ENCODE measurements at places on chromosomes 3 and 15.

- DNase-seq: peak; percentile 57
Observed at GRCh38 chr3:51671734-51672475, 853 bp downstream of the TEX264 start.

DNA sequence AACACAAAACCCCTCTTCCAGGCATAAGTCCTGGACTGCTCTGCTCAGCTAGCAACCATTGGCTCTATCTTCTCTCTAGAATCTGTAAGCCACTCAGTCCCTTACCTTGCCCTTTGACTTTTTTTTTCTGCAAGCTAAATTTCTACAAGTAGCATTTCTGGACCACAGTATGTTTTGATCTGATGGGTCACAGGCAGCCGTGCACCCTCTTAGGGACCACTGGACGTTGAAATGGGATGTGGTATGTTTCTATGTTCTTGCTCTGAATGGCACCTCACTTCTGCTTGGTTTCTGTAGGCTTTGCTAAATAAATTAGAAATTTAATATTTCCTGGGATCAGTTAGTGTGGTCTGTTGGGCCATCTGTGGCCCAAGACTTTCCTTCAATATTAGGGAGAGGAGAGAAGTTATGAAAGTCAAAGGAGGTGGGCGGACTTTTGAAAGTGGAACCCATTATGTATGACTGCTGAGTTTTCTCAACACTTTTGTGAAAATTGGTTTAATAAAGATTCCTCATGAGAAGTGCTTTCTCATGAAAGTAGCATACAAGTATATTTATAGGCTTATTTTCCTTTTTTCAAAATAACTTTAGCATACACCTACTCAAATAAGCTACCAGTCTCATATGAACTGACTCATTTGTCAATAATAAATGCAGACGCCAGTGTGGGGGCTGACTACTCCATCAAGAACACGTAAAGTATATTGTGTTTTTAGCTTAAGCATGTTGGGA, 18.4 kb upstream of the TIPARP start:
- no peak for DNase-seq

DNA sequence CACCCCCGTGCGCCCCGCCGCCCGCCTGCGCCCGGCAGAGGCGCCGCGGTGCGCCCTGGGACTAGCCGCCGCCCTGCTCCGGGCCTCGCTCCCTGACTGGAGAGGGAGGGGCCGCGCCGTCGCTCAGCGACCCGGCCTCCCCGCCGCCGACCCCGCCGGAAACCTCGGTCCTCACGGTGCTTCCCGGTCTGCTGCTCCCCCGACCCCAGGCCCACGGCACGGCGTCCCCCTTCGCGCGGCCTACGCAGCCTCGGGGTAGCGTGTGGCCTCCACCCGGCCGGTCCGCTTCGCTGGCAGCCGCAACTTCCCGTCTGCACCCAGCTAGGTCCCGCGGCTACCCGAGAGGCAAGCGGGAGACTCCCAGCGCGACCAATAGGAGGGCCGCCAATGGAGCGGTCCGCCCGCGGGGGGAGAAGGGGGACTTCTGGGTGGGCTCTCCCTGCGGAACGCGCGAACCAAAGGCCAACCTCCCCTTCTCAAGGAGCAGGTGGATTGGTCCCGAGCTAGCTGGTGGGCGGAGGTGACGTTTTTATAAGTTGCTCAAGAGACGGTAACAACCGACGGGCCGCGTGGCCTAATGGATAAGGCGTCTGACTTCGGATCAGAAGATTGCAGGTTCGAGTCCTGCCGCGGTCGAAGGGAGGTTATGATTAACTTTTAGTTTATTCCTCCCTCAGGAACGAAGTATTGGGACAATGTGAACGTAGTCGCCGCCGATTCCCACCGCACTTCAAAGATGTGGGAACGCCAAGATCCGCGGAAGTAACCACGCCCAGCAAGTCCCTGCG, at the start of gene POLG:
TSS of gene POLG (minus strand) at position 315 of the 788 bp plus-strand sequence. CDS start 1,070 bp downstream, outside the sequence.
- DNase-seq: peak; percentile 97

GRCh38 chr3:154247806-154248415, 76.4 kb downstream of the DHX36 start:
- no peak for DNase-seq

DNA sequence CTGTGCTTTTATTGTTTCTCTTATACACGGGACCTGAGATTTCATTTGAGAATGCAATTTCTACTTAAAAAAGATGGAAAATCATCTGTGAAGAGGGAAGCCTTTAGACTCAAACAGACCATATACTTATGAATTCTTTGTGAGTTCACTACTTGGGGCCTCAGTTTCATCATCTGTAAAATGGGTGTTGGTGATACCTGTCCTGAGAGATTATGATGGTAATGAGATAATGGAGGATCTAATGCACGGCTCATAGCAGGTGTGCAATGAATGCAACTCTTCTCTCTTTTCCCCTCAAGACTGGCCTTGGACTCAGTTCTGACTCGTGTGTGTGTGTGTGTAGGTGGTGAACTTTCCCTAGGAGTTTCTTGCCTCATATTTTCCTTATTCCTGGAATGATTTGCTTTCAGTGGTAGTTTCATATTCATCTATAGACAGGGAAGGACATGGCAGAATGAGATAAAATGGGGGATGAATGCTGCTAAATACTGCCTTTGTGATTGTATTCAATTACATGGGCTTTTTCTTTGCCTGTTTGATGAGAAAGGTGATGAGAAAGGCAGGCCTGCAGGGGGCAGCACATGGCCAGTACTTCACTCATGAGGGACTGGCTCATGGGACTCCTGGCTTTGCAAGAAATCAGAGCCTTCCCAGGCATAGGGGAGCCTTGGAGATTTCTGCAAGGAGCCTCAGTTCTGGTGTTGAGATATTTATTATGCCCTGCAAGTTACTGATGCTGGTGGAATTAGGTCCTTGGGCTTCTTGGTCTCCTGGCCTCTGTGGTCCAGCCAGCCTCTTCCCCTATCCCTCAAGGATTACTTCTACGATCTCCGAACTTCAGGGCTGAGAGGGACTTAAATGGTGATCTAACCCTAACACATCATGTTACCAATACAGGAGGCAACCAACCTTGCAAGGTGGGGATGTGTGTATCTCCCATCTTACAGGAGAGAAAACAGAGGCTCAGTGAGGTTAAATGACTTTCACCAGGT, 70.7 kb downstream of the RPLP1 start:
- DNase-seq: peak; percentile 32

DNA sequence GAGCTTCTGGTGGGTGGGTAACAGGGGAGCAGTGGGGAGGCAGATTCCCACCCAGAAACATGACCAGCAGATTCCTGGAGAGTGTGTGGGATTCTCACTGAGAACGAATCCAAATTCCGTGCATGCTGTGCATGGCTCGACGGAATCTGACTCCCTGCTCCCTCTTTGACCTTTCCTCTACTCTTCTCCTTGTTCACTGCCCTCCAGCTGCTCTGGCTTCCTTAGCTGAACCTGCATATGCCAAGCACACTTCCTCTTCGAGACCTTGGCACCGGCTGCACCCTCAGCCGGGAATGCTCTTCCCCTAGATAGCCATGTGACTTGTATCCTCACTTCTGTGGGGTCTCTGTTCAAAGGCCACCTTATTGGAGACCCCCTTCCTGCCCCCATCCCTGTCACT, 6.3 kb downstream of the INSYN1 start:
- DNase-seq: no peak

GRCh38 chr15:70100474-70101341, 3.0 kb upstream of the TLE3 start:
- peak; percentile 63 for DNase-seq

DNA sequence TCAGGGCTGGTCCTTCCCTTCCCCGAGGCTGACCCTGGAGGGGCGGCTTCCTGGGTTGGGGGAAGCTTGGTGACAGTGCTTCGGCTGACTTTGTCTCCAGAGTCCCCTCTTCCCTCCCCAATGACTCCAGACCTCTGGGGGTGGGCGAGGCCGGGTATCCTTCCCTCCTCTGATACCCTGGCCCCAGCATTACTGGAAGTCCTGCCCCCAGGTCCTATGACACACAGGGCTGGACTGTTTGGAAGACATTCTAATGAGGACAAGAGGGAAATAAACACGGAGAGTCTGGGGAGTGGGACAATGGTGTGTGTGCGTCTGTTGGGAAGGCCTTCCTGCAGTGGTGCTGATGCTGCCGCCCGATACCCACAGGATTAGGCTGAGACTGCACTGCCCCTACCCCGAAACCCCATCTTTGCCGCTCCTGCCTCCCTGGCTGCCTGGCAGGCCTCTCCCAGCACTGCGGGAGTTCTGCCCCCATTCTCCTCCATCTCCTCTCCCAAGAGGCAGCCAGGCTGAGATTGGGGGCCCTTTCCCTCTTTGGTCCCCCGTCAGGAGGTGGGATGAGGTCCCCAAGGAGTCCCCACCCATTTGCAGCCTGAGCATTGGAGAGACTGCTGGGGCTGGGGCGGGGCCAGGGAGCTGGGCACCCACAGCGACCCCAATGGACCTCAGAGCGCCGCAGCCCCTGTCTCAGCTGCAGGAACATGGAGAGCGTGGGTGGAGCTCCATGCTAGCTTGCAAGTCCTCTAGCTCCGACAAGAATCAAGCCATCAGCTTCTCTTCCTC, 29.7 kb upstream of the FBLN2 start:
- no peak for DNase-seq

DNA sequence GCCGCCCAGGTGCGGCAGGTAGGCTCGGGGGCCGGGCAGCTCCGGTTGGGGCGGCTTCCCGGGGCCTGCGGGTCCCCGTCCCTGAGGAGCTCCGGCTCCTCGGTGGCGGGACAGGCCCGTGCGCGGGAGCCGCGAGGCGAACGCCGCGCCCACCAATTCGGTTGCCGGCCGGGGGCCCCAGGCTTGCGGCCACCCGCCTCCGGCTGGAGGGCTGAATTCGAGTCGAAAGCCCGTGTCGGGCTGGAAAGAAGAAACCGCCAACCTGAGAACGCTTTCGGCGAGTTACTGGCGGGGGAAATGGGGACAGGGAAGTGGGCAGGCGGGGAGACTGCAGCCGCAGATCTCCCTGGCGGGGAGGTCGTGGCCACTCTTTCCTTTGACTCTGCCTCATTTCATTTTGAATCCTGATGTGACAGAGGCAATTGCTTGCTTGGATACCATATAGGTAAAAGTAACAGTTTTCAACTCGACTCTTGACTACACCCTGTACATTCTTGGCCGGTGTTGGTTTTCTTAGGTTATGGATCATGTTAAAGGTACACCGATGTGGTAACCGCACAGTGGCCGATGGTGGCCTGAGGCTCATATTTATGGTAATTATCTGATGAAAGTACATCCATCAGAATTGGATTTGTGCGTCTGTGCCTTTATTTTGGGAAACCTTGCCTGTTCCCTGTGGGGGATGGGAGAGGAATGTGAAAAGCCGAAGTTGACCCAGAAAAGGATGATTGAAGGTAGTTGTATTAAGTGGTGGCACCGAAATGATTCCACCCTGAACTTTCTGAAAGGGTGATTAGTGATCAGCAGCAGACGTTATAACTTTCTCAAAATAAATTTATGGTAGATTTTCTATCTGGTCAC, 1.7 kb downstream of the B3GNT5 start:
- no peak for DNase-seq

DNA sequence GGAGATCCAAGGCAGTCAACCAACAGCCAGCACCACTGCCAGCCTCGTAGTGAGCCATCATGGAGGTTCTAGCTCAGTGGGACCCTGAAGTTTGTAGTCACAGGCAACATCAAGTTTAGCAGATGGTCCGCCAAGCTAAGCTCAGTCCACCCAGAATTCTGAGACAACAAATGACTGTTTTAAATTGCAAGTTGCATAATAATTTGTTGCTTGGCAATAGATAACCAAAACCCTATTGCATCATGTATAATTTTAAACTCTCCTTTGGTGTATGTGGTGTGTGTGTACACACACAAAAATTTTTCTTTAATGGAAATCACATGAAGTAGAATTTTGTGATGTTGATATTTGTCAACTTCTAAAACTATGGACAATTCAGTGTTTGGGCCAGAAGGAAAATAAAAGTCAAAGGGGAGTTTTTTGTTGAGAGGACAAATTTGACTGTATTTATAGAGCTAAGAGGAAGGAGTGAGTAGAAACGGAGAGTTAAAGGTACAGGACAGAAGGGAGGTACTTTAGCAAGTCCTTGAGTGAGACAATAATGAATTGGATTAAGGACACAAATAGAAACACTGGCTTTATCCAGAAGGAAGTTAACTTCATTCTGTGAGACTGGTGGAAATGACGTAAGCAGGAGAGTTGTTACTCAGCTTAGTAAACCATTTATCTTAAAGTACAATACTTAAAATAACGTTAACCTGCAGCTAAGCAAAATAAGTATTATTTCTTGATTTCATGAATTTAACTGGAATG, 83.6 kb downstream of the NCEH1 start:
- DNase-seq: no peak
